ENCODE measurements at places on chromosomes 3 and 15. TPM values are rescaled to one million over a fixed set of nuclear protein-coding genes. Genes with fewer than 3 reads are reported as not detected.

SMAD6 gene
- 1.6 TPM for polyA plus RNA-seq

DISP2 gene
- polyA plus RNA-seq, result 2.2 TPM

TMEM212 gene
- polyA plus RNA-seq, result not detected

SOX14 gene
- polyA plus RNA-seq, result 0.39 TPM

NTRK3 gene
- 4.0 TPM for polyA plus RNA-seq

TGM5 gene
- polyA plus RNA-seq, result not detected

CDHR4 gene
- 0.26 TPM for polyA plus RNA-seq

HRH1 gene
- not detected for polyA plus RNA-seq

EPHB1 gene
- 3.1 TPM for polyA plus RNA-seq

FGF12 gene
- 13.8 TPM for polyA plus RNA-seq

ACKR2 gene
- polyA plus RNA-seq, result not detected

SCAANT1 gene
- not detected for polyA plus RNA-seq

SLC15A2 gene
- polyA plus RNA-seq, result 0.49 TPM

Measured in GM23338 (cell line).